Fibroblast of mammary gland (primary cell): ENCODE measurements at places on chromosomes 3 and 15.

DNA sequence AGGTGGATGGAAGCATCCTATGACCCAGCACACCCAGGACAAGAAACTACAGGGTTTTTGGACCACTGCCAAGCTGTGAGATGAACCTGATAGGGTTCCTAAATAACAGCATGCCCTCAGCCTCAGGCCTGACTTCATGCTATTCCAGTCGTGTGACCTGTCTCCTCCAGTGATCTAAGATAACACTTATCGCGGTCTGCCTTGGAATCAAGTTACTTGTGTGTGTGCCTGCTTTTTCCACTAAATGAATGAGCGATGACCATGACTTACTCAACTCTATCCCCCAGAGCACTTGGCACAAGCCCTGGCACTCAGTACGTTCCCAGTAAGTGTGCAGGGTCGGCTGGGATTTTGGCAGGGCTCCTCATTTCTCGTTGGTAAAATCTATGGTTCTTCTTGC is 172.7 kb upstream of the TP63 start:
- DNase-seq, result peak; percentile 2

DNA sequence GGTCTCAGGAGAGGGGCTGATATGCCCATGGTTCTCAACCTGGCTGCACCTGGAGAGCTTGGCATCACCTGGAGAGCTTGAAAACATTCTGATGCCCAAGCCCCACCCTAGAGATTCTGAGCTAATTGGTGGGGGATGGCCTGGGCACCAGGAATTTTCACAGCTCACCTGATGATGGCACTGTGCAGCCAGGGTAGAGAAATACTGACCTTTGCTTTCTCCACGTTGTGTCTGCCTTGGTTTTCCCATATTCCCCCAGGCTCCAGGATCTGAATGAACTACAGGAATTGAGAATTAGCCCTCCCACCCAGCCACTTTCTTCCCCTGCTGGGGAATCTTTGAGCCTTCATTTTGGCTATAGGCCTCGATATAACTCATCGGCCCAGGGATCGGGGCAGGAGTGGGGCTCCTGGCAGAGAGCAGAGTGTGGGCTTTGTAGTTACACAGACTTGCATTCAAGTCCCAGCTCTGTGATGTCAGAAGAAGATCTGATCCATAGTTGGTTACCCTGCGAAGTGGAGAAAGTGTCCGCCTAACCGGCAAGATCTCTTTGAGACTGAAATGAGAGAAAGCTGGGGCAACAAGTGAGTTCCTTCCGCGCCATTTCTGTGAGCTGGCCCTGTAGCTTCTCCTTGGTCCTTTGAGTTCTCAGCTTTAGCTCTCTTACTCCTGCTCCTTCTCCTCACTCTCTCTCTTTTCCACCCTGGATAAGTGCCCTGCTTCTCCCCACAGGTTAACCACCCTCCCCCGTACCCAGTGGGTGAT is 33.1 kb upstream of the UBE2Q2 start:
- peak; percentile 49 for DNase-seq

- peak; percentile 77 for DNase-seq
Observed at GRCh38 chr15:99651023-99651807, 82.0 kb downstream of the LYSMD4 start.

DNA sequence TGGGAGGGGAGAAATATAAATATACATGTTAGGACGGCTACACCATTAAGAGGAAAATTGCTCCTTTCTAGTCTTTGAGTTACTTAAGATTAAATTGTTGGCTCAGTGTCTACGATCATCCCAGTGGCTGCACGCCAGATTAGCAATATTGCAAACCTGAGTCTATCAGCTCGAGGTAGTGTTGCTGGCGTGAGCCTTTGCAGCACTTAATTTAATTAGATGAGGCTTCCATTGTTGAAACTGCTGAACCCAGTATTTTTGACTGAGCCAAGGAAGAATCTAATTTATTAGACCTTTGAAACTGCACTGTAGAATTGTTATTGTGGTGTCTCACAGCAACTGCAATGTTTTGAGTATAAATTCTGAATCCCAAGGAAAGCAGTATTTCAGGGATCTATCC is 782.4 kb upstream of the ROBO1 start:
- DNase-seq, result no peak

- DNase-seq, result no peak
Observed at GRCh38 chr3:195045481-195046210, 225.3 kb downstream of the XXYLT1 start.

- no peak for DNase-seq
Observed at GRCh38 chr15:70240082-70240481, 142.4 kb upstream of the TLE3 start.

- DNase-seq, result no peak
Observed at GRCh38 chr3:128482175-128482574, 10.8 kb downstream of the GATA2 start.

DNA sequence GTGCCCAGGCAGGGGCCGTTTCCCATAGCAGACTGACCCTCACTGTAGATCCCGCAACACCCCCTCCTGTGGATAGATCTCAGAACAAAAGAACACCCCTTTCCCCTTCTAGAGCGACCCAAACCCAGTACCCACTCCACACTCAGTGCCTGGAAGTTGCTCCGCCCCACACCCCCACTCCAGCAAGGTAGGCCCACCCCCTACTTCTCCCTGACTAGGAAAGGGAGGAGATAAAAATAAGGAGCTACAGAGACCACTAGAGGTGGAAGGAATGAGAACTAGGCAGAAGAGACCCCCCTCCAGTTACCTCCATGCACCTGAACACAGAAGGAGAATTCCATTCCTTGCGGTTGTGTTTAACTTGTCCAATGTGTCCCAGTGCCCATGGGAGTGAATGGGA is 30.2 kb upstream of the PARL start:
- no peak for DNase-seq

DNA sequence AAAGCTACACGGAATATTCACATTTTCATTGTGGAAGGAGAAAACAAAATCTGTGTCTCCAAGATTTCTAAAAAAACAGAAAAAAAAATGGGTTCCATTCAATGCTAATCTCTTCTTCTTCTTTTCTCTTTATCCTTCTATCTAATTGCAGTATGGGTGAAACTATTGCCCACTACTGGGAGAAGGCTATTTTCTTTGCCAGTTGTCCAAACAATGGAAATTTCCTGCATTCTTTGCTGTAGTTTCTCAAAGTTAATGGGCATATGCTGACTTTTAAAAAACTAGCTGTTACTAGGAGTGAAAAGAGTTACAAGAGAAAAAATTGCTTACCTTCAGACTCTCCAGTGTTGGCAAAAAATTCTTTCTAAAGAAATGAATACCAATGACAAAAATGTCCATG is 179.3 kb upstream of the ANKRD28 start:
- no peak for DNase-seq

DNA sequence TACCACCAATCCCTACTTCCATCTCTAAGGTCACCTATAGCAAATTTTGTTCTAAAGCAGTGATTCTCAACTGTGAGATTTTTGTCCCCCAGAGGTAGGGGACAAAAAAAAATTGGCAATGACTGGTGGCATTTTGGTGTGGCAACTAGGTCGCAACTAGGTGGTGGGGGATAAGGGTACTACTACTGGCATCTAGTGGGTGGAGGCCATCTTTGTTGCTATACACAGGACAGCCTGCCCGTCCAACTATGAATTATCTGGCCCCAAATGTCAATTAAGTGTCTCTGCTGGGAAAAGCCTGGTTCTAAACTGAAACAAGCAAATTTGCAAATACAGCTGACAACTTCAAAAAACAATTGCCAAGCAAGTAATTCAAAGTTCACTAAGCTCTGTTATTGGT is 1.4 kb downstream of the MTMR10 start:
- DNase-seq, result peak; percentile 3

DNA sequence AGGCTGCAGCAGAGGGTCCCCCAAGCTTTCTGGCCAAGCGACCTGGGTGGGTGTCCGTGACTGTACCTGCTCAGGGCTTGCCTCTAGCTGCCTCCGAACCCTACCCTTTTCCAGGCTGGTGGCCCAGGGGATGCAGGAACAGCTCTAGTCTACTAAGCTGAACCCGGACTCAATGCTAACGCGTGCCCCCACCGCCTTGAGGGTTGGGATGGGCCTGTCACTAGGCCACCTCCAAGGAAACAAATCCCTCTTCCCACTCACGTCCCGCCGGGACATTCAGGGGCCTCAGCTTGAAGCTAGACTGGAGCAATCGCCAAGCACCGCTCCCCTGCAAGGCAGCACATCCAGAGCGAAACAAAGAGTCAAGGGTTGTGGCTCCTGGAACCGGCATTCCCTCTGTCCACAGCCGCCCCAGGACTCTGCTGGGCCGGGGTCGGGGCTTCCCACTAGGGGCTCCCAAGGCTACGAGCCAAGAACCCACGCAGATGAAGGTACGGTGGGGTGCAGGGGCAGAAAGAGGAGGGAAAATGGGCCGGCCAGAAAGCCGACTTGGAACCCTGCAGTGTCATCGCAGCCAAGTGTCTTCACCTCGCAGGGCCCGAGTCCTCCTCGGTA is 2.9 kb downstream of the FBXL22 start:
- no peak for DNase-seq

DNA sequence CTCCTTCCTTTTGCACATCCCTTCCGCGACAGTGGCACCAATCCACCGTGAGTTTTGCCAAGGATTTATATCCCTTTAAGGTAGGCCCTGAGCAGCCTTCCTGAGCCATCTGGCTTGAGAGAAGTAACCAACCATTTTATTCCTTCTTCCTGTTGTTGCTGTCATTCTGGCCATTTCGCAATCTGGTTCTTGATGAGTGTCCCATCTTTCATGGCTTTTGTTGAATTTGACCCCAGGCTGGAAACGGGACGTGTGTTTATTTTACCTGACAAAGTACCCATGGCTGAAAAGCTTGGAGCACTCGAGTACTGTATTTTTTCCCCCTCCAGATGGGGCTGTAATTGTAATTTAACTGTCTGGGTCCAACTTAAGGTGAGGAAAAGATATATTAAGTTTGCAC is 173.4 kb downstream of the WNT5A start:
- DNase-seq, result no peak

DNA sequence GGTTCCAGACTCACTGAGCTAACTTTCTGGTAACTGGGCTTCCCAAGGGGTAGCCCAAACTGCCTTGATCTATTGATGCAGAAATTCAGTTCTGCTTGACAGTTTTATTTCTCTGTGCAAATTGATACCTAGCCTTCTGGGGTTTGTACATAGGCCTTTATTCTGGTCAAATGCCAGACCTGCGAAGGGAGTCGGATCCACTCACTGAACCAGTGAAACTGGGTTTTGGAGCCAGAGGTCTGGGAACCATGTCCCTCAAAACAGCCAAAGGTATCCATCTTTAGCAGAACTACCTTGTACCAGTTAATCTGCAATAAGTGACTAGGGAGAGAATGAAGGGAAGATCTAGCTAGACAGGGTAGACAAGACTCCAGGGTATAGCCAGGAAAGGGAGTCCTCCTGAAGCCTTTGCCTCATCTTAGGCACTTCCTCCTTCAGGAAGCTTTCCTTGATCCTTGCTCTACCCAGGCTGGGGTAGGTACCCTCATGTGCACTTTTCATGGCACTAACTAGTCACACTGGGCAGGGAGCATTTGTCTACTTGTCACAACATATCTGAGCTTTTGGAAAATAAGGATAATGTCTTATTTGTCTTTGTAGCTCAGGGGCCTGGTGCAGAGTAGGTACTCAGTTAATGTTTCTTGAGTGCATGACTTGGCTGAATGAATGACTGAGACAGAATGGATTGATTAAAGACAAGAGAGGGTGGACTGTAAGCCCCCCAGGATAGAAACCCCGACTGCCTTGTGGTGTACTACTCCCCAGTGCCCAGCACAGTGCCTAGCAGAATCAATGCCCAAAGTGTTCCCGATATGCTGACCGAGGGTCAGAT is 1.4 kb upstream of the SNX33 start:
- no peak for DNase-seq

DNA sequence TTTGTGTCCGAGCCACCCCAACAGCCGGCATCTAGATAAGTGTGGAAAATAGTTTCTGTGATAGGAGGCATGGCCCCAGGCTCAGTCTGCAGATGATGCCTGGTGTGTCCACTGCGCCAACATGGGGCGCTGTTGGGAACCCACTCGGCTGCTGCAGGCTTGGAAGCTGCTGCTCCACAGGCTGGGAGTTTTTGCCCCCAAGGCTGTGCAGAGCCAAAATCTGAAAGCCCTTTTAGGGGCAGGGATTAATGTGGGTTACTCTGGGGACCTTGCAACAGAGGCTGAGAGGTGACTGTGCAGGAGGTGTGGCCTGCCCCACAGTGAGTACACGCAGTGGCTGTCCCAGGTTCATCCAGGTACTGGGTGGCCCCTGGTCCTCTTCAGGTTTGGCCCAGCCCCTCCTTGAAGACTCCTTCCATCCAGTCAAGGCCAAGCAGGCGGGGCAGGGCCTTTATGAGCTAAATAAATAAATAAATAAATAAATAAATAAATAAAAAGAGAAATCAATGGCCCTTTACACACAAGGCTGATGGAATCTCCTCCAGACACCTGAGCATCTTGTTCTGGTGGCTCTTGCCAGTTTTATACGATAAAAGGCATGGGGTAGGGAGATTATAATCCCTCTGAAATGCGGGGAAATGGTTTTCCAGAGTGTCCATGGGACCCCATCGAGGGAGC is 73.8 kb downstream of the AAGAB start:
- no peak for DNase-seq

GRCh38 chr3:191373327-191373726 is 43.0 kb upstream of the UTS2B start:
- DNase-seq, result no peak

DNA sequence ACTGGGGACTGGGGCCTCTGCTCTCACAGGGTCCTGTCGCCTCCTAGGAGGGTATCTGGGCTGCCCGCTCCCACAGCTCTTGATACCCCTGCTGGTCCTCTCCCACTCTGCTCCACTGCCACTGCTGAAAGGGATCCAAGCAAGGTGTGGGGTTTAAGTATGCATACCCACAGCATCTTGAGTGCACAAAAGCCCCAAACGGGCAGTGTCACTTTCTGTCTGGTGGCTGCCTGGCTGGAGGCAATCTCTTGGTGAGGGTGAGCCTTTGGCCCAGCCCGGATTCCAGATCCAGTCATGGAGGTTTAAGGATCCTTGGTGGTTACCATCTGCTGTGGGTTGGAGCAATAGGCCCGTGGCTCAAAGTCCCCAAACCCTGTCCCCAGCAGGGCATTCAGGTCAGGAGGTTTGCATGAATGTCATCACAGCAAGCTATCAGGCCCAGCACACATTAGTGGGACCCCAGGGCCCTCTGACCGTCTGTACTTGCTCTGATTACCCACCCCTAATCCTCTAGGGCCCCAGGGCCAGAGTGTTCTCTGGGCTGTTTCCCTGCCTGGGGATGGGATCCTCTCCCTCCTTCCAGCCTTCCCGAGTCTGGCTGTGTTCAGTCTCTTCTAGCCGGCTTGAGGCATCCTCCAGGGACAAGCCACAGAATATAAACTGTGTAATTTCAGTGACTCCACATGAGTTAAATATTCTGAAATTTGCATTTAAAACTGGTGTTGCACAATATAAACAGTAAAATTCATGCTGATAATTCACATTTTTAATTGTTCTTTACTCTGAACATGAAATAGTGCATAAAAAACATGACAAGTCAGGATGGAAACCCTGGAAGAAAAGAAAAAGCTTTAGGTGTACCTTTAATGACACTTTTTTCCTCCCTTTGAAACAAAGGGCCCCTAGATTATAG is 4.9 kb upstream of the TJP1 start:
- no peak for DNase-seq

- peak; percentile 96 for DNase-seq
Observed at GRCh38 chr3:9399746-9400145, 2.3 kb downstream of the SETD5 start.

GRCh38 chr3:52895418-52895817 is 1.9 kb downstream of the STIMATE start:
- no peak for DNase-seq

- no peak for DNase-seq
Observed at GRCh38 chr15:72850833-72851232, 67.3 kb upstream of the ADPGK start.

GRCh38 chr15:101153801-101154656 is 97.8 kb downstream of the CHSY1 start:
- no peak for DNase-seq

- peak; percentile 22 for DNase-seq
Observed at GRCh38 chr3:44510000-44510368, 32.5 kb upstream of the ZNF445 start.
